Stimulated activated CD4-positive, alpha-beta T cell treated with anti-CD3 and anti-CD28 coated beads, Interleukin-12 subunit alpha, Interleukin-12 subunit beta, amount 100 ng/mL, for 48 hours (primary cell): ENCODE measurements at places on chromosomes 2 and 18.
A peak's percentile ranks its signal among the peaks of the same experiment; 100 is the strongest.

- no peak for DNase-seq
Measured at GRCh38 chr2:240569523-240569997, 1.3 kb downstream of the RNPEPL1 start.

- DNase-seq: peak; percentile 67
Measured at GRCh38 chr18:77067291-77068061, 65.1 kb downstream of the MBP start.

DNA sequence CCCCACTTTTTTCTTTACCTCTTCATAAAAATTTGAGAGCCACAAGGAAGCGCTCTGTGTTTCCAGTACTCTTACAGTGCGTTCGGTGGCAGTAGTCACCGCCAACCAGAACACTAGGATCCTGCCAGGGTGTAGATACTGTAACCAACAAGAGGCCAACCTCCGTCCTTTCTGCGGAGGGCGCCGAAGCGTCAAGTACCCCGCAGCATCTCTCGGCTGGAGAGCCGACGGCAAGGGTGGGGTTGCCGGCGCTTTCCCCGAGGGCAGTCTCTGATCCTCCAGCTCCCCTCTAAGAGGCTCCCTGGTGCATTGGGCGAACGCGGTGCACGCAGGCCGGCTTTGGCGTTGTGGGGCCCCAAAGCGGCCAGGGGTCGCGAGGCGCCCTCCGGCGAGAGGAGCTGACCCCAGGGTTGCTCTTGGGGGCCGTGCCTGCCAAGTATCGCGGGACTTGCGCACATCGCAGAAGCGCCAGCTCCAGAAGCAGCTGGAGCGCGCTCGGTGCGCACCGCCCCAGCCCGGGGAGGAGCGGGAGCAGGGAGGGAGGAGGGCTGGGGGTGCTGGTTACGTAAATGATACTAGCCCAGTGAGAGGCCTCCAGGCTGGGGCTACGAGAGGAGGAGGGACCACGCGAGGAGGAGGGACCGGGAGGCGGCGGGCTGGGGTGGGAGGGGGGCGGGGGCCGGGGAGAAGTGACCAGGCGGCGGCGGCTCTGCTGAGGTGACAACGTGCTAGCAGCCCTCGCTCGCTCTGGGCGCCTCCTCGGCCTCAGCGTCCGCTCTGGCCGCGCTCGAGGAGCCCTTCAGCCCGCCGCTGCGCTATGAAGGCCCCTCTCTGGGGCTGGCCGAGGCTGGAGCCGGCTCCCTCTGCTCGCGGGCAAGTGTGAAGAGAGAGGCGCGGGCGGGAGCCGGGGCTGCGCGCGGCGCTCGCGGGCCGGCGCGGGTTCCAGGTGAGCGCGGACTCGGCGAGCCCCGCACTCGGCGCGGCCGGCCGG is at the start of gene GALNT13:
Gene GALNT13, plus strand, starts transcription at position 692 of the 991 bp plus-strand sequence.
- DNase-seq: no peak

GRCh38 chr2:230441227-230441897 is 25.4 kb downstream of the SP100 start:
- no peak for DNase-seq

GRCh38 chr2:224982910-224983711 is 59.2 kb downstream of the DOCK10 start:
- DNase-seq: no peak

- DNase-seq: no peak
Measured at GRCh38 chr18:22346401-22346952, 71.2 kb downstream of the CTAGE1 start.

DNA sequence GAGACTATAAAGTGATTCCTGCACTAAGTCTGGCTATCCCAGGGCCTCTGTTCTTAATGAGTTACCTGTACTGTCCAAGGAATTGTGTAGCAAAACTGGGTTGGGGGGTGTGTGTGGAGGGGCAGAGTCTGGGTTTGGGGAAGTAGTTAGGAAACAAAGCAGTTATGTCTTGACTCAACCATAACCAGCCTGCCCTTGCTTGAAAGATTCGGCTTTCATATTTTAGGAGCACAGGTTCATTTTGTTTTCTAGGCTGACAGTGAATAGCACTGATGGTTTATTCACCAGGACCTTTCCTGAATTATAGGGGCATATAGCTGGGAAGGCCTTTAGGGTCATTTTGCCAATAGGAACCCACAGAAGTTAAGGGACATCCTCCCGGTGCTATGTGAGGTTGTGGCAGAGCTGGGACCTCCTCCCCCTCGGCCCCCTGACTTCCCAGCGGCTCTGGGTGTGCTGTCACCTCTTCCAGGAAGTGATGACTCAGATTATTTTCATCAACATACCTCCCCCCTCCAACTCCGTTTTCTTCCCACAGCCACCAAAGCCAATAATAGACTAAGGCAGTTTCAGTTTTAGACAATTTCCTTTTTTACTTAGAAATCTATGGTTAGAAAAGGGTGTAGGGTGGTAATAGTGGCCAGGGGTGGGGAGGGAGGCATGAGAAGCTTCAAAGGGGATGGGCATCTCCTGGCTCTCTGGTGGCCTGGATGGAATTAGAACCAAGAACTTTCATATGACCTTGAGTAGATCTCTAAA is 44.8 kb downstream of the SETBP1 start:
- peak; percentile 51 for DNase-seq

GRCh38 chr18:9643549-9643948 is 29.2 kb upstream of the PPP4R1 start:
- no peak for DNase-seq

- DNase-seq: no peak
Measured at GRCh38 chr18:24601585-24601984, 141.1 kb downstream of the HRH4 start.

GRCh38 chr2:19848029-19848750 is 53.6 kb downstream of the TTC32 start:
- no peak for DNase-seq

DNA sequence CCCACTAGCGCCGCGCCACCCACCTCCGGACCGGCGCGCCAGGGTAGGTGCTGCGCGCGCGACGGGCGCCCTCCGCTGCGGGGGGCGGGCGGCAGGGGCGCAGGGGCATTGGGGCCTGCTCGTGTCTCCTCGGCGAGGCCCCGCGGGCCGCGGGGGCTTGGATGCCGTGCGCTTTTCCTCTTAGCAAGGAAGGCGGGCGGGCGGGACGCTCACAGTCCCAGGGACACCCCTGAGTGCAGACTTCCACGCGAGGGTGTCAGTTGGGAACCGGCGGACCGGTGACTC is 748 bp downstream of the TWIST2 start:
- no peak for DNase-seq

DNA sequence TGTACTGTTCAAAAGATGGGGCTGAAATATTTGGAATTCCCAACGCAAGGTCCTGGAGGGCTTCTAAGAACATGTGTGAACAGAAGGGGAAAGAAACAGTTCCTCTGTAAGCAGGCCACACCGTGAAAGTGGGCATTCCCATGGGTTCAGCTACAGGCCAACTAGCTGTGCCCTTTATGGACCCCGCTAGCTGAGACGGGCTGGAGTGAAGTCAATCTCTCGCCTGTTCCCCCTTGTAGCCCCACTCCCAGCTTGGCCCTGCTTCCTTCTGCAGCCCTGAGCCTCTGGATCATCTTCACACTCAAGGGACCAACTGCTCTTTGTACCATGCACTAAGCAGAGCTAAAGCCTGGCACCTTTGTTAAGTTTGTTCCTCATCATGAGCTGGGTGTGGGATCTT is 55.4 kb downstream of the POLR1A start:
- DNase-seq: no peak

DNA sequence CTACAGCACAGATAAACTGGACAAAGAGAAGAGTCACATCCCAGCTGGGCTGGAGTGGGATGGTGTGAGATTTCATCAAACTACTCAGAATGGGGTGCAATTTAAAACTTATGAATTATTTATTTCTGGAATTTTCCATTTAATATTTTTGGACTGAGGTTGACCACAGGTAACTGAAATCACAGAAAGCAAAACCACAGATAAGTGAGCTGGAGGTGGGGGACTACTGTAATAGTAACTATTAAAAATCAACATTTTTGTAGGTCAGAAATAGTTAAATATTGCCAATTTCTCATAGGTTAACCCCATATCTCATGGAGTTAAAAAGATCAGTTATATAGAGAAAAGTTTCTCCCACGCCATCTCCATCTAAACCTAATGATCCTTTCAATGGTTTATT is 88.1 kb downstream of the SPOPL start:
- DNase-seq: no peak

DNA sequence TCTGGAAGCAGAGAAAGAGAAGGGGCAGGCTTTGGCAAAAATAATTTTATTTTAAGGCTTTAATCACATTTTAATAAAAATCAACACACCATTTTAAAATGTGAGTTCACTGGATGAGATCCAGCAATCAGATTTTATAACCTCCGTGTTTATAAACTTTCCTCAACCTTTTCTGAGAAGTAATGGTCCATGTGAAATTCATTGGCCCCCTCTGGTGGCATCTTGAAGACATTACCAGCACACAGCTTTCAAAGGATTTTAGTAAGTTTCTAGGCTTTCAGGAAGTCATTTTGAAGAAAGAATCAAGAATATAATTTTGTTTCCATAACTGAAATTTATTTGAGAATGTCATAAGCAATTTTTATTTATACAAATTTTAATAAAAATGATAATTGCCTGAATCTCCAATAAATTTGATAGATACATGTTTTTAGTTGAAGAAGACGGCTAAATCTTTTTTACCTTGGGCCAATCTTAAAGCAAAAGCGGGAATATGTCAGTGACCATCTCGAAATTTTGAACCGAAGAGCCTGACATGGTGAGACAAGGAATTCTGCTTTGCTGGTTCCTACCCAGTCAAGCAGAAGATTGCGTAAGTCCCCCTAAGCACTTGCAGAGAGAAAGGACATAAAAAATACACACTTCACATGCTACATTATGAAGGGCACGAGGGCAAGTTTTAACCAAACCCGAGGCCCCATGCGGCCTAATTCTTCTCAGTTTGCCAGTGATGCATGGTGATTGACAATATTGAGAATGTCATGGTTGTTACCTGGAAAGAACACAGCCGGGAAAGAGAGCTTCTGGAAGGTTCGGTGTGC is 128.4 kb upstream of the CBLN2 start:
- no peak for DNase-seq

DNA sequence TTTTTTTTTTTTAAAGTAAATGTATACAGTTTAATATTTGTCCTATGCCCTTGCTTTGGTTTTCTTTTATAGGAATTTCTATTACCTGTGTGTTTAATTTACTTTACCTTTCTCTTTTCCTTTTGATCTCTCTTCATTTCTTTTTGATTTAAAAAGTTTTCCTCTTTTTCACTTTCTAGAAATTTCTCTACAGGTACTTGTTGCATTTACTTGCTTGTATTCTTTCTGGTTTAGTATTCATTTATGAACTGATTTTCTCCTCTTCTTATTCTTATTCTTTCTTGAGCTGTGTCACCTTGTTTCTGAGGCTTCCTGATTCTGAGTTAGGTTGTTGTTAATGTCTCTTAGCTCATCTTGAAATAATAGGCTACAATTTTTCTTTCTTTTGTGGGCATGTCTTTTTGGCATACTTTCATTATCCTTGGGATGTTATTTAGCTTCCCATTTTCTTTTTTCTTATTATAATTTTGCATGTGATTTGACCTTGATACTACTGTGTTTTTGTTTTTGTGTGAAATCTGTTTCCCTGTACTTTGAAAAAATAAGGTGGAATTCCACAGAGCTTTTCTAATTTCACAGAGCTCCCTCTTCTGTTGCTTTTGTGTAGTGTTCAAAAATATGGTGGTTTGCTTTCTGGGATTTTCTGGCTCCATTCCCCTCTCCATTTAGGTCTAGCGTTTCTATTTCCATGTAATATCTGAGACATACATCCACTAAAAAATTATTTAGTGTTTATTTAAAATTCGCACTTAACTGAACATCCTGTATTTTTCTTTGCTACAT is 25.5 kb upstream of the ALMS1 start:
- DNase-seq: no peak

GRCh38 chr18:48885924-48886400 is 64.8 kb downstream of the SMAD7 start:
- no peak for DNase-seq

- no peak for DNase-seq
Measured at GRCh38 chr18:43671431-43671830, 394.1 kb upstream of the SYT4 start.

DNA sequence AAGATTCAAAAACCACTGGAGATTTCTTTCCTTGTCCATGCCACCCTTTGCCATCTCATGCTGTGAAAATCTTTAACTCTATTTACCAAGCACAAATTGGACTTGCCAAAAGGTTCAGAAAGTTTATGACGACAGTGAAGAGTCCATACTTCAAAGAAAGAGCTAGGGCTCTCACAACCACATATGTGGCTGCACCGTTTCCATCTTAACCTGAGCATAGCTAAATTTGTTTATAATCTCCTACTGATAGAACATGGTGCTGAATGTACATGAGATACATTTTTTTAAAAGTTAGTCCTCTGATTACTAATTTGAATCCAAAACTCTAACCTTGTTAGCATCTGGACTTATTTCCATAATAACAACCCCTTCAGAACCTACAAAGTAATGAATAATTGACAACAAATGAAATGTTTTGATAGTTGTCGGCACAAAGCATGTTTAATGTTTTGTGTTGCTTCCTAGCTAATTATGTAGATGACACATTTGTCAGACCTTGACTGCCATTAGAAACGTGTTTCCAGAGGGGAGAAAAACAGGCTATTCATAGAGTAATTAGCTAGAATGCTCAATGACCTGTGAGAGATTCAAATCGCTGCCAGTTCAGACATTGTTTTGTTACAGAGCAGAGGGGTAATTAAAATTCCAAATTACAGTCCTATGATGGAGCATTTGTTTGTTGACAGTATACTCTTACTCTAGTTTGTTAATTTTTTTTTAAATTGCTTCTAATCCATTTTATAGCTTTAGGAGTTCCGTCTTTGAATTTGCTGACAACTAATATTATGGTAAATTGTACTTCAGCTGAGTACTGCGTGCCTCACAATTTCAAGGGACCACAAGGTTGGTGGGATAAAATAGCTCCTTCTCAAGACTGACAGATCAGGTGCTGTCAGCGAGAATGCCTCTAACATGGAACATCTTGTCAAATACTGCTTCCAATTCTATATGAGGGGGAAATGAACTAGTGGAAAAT is 31.8 kb downstream of the ARHGAP15 start:
- DNase-seq: no peak

GRCh38 chr2:45433363-45433762 is 177.7 kb downstream of the SRBD1 start:
- DNase-seq: no peak

DNA sequence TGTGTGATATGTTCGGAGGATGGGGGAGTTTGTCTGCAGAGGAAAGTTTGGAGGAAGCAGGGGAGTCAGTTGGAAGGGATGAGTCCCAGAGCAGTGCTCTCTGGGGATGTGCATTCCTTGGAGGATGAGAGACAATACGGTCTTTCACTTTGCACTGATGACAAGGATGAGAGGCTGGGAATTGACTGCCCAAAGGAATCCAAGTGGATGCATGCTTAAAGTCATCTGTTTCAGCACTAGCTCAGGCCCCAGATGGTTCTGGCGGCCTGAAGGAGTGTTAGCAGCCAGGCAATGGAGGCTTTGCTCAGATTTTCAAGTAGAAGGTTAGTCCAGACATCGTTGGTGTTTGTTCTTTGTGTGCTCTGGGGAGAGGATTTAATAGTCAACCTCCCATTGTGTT is 100.2 kb downstream of the CRIM1 start:
- no peak for DNase-seq

GRCh38 chr2:216283038-216283900 is 89.0 kb downstream of the MARCHF4 start:
- peak; percentile 8 for DNase-seq

GRCh38 chr2:46435796-46436360 is 43.5 kb upstream of the TMEM247 start:
- DNase-seq: no peak

GRCh38 chr2:108612153-108612513 is 77.9 kb downstream of the LIMS1 start:
- DNase-seq: peak; percentile 31
